A549 (cell line): ENCODE measurements at places on chromosomes 6 and 20. TPM values are rescaled to one million over a fixed set of nuclear protein-coding genes. Genes with fewer than 3 reads are reported as not detected.

The SLC32A1 gene
- not detected in 3 replicates for polyA plus RNA-seq

The CST4 gene
- polyA plus RNA-seq = not detected in 3 replicates

The TRMT6 gene
- polyA plus RNA-seq = 37.4 to 40.0 TPM (median 38.5 TPM) in 3 replicates

The CST9L gene
- not detected in 3 replicates for polyA plus RNA-seq

The TRPC4AP gene
- polyA plus RNA-seq = 49.5 to 51.4 TPM (median 50.7 TPM) in 3 replicates

The C6orf163 gene
- polyA plus RNA-seq = 0.29 to 0.55 TPM (median 0.39 TPM) in 3 replicates

The PKIB gene
- 0.37 to 0.67 TPM (median 0.58 TPM) in 3 replicates for polyA plus RNA-seq

The SLC17A1 gene
- 0.51 to 0.79 TPM (median 0.57 TPM) in 3 replicates for polyA plus RNA-seq

The NQO2 gene
- polyA plus RNA-seq = 61.3 to 70.6 TPM (median 67.2 TPM) in 3 replicates

The MRPS18A gene
- 38.0 to 42.1 TPM (median 41.1 TPM) in 3 replicates for polyA plus RNA-seq

The BMP6 gene
- 3.0 to 8.4 TPM (median 4.5 TPM) in 3 replicates for polyA plus RNA-seq

The TMEM151B gene
- 0.01 to 0.03 TPM in 2 of 3 replicates, not detected in the other for polyA plus RNA-seq

The MTG2 gene
- polyA plus RNA-seq = 25.3 to 28.7 TPM (median 25.7 TPM) in 3 replicates

The MUC21 gene
- polyA plus RNA-seq = not detected in 3 replicates

The NT5E gene
- 16.8 to 20.8 TPM (median 18.9 TPM) in 3 replicates for polyA plus RNA-seq

The OPRM1 gene
- not detected in 3 replicates for polyA plus RNA-seq

The HSPA1L gene
- 1.2 to 1.7 TPM (median 1.4 TPM) in 3 replicates for polyA plus RNA-seq

The RGS17 gene
- polyA plus RNA-seq = 2.5 to 3.2 TPM (median 2.5 TPM) in 3 replicates

The GSTA2 gene
- 0.10 TPM in 1 of 3 replicates, not detected in the others for polyA plus RNA-seq

The LSM14B gene
- 26.5 to 28.1 TPM (median 27.7 TPM) in 3 replicates for polyA plus RNA-seq

The KCNK16 gene
- not detected in 3 replicates for polyA plus RNA-seq

The IMPG1 gene
- polyA plus RNA-seq = not detected in 3 replicates
